ENCODE measurements at places on chromosomes 6 and 20.
A peak's percentile ranks its signal among the peaks of the same experiment; 100 is the strongest.

GRCh38 chr6:111652156-111652555, 46.5 kb upstream of the TRAF3IP2 start:
- DNase-seq, result no peak

GRCh38 chr6:35238843-35239289, 20.7 kb upstream of the ZNF76 start:
- DNase-seq, result no peak

DNA sequence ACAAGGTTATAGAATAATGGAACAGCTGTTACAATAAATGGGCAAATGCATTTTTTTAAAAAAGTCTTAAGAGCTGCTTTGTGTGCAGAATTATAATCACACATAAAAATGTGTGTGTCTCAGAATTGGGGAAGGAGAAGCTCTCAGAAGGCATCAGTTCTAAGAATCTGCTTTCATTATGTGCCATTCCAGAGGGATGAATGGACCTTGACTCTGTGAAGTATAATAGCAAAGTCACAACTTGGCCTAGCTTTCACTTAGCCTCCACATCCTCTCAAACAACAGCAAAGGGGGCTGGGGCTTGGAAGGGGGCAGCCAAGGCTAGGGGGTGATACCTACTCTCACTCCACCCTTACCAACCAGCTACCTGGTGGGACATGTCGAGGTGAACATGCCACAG, 265.0 kb downstream of the CDC5L start:
- no peak for DNase-seq

DNA sequence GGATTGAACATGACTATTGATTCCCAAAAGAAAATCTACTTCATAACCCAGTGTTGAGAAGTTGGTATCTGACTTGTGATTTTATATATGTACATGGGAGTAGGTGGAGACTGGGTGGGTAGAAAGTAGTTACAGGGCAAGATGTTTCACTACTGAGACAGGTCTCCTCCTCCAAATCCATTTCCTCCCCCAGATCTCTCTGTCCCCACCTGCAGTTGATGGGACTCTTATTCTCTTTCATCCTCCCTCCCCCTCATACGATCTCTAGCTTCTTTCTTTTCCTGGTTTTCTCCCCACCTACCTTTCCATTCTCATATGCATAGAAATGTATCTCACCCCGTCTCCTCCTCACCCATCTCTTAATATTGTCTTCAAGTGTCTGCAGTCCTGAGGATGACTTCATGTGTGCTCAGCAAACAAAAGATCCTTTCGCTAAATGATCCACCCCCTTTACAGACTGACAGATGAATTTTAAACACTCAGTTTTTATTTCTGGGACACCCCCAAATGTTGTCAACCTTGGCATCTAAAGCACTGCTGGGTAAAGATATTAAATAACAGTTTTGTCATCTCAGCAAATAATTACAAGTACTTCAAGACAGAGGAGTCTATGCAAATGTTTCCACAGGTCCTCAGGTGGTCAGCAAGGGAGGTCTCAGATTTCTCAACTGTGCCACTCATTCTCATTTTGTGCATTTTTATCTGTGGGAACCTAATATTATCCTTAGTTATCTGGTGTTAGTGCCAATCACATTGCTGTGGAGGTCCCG, 18.7 kb upstream of the HECA start:
- no peak for DNase-seq

- DNase-seq, result no peak
These were observed 38.5 kb downstream of the SNRNP48 start for GRCh38 chr6:7628479-7628878.

DNA sequence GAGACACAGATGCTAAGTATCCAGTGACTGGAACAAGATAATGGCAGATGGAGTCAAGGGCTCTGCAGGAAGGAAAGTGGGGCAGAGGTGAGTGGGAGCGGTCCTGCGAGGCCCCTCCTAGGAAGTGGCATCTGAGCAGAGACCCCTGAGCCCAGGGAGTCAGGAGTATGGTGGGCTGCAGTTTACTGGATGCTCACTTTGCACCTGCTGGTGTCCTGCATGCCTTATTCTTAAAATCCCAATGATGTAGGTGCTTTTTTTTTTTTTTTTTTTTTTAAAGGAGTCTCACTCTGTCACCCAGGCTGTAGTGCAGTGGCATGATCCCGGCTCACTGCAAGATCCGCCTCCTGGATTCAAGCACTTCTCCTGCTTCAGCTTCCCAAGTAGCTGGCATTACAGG, 5.6 kb downstream of the CEBPB start:
- DNase-seq, result no peak

DNA sequence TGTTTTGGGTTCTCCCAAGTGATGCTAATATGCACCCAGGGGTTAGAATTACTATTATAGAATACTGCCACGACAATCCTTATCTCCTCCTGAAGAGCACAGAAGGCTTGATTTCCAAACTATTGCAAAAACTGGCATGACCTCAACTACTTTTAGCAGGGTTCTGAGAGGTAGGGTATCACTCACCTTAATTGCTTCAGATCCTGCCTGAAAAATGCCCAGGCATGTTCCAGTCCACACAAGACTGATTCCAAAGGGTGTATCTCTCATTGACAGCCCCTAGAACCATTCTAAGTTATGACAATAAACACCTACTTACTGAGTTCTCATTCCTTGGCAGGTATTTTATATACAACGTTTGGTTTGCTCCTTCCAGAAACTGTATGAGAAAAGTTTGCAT, 5.0 kb upstream of the DSE start:
- no peak for DNase-seq

- DNase-seq, result no peak
These were observed 71.4 kb upstream of the UFL1 start for GRCh38 chr6:96450082-96450769.

DNA sequence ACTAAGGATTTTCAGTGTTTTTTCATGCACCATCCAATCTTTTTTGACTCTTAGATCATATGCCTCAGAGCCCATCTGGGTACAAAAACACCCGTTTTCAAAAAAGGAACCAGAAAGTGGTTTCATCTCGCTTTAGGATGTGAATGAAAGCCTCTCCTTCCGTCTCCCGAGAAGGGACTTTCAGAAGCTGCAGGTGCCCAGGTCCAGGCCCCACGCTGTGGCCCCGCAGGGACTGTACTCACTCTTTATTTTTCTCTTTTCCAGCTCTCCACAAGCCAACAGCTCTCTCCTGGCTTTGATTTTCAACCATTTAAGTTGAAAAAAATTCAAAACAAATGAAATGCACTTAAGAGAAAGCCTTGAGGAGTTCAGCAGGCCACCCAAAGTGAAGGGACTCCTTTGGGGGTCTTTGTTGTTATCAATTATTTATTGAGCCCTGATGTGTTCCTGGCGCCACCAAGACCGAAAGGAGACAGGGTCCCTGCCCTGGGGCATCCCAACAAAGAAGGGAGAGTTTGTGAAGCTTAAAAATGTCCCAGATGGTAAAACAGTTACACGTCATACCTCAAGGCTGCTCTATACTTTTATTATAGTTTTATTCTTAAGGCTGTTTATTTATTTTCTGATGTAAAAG, 467.3 kb downstream of the PREX1 start:
- DNase-seq, result peak; percentile 21

- DNase-seq, result no peak
These were observed 58.6 kb upstream of the MANEA start for GRCh38 chr6:95518630-95519227.

GRCh38 chr6:81561731-81562130, 190.8 kb downstream of the TENT5A start:
- DNase-seq, result no peak

- DNase-seq, result no peak
These were observed 199.5 kb upstream of the KCNK16 start for GRCh38 chr6:39521958-39522357.

DNA sequence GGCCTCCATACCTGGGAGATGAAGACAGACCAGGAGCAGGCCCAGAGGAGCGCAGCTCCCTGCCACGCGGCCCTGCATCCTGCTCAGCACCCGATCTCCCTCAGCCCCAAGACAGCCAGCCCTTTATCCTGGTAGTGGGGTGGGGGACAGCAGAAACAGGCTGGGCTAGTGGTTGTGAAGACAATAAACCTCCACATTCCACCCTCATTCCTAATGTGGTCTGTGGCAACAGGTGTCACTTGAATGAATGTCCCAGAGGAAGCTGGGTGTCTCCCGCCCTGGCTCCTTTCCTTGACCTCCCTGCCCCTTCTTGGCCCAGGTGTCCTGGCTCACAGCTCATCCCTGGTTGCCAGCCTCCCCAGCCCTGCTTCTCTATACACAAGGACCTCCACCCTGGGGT, at the start of gene C6orf15:
Gene C6orf15 (minus strand): TSS at position 98 of the 400 bp plus-strand sequence. CDS start 20 bp downstream, at position 78.
- no peak for DNase-seq

DNA sequence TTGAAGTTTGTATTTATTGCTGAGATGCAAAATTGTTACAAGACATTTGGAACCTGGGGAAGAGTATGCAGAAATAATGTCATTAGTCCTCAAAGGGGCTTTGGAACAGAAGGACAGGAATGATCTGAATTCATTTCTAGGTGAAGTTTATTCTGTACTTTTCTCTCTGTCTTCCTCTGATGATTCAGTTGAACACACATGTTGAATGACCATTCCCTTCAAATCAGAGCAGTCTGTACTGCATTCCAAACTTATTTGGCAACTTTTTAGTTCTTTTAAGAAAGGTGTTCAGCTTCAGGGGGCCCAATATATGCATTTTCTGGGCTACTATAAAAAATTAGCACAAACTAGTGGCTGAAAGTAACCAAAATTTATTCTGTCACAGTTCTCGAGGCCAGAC, 213.9 kb upstream of the LAMP5 start:
- DNase-seq, result no peak

DNA sequence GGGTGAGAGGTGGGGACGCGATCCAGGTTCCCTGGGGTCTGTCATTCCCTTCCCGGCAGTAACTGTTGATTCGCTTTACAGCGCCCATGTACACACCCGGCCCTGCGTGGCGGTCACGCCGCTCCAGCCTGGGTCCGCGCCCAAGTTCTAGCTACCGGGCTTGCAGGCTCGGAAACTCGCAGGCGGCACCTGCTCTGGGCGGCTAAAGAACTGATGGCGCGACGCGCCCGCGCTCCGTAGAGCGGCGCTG, 1.4 kb upstream of the POU3F2 start:
- DNase-seq, result no peak

- DNase-seq, result no peak
These were observed 171.5 kb downstream of the QKI start for GRCh38 chr6:163585932-163586437.

DNA sequence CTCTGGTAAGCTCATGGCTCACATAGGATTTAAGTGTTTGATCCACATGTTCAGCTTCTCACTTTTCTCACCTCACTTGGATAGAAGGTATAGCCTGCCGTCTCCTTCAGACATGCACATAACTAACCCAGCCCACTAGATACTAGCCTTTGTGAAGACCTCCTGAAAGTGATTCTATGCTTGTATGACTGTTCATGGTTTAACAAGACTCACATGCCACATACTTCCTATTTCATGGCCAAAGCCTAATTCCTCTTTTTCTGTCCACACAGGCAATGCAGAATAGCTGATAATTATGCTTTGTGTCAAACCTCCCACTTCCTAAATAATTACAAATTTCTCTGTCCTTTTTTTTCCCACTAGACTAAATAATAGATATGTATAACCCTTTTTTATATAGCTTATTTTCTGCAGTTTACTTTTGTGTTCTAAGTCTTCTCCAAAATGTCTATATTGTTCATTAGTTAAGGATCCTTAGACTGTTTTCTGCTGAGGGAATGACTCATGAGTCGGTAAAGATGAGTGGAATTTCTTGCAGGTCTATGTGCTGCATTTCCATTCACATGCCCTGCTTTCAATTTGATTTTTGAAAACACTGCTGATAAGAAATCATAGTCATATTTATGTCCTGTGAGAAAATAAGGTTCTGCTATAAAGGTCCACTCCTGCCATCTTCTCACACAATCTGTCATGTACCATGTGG, 43.0 kb downstream of the HDDC2 start:
- no peak for DNase-seq

DNA sequence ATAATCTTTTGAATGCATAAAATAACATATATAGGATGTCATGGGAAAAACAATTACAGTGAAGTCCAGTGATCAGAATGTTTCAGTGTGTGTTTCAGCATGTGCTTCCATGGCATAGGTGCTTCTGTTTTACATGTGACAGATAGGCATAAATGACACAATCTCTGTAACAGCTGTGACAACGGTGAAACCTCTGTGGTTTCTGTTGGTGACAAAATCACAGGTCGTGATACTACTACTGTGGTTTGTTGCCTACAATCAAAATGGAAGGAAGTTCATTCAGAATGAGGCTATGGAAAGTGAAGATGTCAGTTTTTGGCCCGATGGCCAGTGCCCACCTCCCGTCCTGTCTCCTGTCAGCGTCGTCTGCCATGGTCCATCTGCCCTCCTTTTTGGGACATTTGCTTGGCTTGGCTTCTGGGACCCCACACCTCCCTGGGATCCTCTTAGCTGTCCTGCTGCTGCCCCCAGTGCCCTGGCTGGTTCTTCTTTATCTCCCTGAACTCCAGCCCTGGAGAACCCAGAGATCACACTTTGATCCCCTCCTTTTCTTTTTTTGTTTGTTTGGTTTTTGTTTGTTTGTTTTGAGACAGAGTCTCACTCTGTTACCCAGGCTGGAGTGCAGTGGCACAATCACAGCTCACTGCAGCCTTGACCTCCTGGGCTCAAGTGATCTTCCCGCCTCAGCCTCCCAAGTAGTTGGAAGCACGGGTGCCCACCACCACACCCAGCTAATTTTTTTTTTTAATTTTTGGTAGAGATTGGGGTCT, 79.3 kb upstream of the NAA20 start:
- DNase-seq, result peak; percentile 50
